ENCODE measurements at places on chromosomes 6 and 20.

- DNase-seq, result no peak
Observed at GRCh38 chr6:22804620-22805261, 235.4 kb downstream of the HDGFL1 start.

- DNase-seq, result no peak
Observed at GRCh38 chr6:169072127-169073042, 181.3 kb downstream of the THBS2 start.

- DNase-seq, result no peak
Observed at GRCh38 chr6:89526563-89526869, 93.6 kb downstream of the ANKRD6 start.

GRCh38 chr20:15760001-15760621 is 813.1 kb downstream of the KIF16B start:
- no peak for DNase-seq

DNA sequence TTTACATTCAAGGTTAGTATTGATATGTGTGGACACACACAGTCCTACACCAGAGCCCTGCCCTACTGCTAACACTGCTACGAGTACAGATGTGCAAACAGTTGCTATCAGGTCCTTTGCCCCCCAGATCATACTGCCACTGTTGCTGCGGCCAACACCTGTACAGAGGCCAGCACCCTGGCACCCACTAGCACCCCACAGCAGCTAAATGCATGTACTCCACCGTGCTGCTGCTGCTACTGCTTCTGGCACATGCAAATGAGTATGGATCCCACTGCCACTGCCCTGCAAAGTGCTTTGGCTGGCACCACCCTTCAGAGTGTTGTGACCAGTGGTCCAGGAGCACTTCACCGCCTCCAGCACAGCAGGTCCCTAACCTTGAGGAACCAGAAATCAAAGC is 621.9 kb downstream of the GRIK2 start:
- no peak for DNase-seq

DNA sequence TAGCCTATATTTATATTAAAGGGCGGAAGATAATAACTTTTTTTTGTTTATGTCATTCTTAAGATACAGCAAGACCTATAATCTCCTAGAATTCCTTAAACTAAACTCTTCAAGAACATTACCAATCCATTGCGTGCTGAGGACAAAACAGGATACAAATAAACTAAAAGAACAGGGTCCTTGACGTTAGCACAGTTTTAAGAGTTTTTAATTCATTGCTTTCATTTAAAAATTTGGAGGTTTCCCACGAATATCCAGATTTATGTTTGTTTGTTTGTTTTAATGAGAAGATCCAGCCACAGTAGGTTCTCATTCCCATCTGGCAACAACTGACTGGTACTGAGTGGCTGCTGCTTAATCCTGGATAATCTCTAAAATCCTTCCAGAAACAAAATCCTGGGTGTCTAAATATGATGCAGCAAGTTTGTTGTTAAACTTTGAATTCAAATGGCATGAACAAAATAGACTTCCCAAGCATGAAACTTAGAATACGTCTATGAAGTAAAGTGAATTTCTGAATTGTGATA is 153.7 kb downstream of the HACE1 start:
- no peak for DNase-seq

DNA sequence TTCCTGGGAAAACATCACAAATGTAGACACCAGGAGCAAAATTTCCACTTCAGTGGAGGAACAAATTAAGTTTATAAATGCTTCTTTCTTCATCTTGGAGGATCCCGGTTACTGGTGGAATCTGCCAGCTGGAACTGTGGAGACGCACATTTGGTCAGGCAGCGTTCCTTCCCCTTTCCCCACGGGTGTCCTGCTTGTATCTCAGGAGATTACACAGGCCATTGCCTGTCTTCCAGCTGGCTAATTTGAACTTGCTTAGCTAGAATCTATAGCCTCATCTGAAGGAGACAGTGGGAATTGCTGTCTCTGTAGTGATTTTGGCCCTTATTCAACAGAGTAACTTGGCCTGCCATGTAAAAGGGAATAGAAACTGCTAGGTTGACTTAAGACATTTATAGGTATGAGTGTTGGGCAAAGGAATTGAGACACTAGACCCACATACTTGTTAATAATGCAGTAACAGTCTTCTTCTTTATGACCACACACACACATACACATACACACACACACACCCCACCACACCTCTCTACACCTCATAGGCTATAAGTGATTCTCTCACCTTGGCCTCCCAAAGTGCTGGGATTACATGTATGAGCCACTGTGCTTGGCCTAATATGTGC is 34.4 kb downstream of the TSBP1 start:
- no peak for DNase-seq

DNA sequence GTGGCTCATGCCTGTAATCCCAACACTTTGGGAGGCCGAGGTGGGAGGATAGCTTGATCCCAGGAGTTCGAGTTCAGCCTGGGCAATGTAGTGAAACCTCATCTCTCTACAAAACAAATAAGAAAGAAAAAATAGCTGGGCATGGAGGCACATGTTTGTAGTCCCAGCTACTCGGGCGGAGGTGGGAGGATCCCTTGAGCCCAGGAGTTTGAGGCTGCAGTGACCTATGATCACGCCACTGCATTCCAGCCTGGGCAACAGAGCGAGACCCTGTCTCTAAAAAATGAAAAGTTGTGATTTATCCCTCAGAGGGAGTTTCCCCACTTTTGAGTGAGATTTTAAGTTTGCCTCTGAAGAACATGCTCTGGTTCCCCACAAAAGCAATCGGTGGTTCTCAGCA is 17.4 kb upstream of the BMP7 start:
- DNase-seq, result no peak

DNA sequence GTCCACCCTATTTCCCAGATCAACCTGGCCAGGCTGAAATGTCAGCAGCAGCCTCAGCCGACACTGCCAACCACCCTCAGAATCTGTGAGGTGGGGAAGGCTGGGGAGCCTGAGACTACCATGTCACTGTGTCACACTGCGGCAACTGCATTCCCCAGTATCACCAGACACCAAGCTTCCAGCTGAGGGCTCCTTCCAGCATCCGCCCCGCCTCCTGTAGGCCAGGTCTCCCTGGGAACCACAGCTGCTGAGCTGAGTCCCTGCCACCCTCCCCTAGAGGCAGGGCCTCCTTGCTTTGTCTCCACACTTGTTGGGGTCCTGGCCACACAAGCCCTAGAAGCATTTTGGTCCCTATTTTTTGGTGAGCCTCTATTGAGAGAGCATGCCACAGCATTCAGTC is 115.7 kb downstream of the UNC5CL start:
- no peak for DNase-seq

GRCh38 chr20:58693226-58694006 is 816 bp downstream of the NPEPL1 start:
- DNase-seq, result no peak

GRCh38 chr20:57391439-57392301 is 474 bp downstream of the RBM38 start:
- no peak for DNase-seq

- no peak for DNase-seq
Observed at GRCh38 chr6:166057431-166057830, 110.2 kb downstream of the TBXT start.

DNA sequence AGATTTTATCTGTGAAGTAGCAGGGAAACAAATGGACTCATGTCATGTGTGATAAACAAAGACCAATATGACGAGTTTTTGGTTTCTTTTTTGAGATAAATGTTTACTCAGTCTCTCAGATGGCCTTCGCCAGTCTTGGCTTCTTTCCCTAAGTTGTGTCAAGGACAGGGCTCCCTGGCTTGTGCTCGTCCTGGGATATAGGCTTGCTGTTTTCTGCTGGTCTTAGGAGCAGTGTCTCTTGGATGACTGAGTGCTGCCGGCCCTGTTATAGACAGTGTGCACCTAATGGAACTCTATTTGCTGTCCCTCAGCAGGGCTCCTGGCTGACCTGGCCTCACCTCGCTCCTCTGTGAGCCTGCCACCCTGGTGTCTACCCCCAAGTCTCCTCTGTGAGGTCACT is 324.1 kb upstream of the SYNCRIP start:
- no peak for DNase-seq

DNA sequence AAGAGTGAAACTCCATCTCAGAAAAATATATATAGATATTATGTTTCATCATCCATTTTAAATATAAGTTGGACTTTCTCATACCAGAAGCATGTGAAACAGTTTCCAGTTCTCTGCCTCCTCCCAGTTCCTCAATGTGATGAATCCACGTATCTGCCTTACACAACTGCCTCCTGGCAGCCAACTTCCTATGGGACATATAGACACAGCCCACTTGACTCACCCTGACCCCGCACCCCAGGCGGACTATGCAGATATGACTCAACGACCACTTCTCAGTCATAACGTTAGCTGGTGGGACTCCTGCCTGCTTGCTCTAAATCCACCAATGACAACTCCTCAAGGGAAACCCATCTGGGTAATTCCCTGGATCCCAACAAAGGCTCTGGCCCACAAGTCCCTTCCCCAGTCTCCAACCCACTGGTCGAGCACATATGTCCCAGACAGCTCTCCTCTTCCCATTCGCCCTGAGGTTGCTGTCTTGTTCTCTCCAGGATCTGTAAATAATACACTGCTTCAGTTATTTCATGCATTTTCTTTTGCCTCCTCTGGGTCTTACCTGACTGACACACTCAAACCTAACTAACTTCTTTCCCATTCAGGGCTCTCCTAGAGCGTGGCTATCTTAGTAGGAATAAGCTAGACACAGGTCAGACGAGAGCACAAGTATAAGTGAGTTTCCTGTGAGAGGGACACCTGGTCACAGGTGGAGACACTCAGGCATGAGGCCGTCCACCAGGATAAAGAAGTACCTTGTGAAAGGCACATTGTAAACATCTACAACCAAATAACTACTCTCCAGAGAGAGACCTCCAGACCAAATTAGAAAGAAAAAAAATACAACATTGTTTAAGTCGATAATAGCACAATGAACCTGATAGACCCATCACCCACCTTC is 548.5 kb downstream of the CD83 start:
- peak; percentile 91 for DNase-seq

DNA sequence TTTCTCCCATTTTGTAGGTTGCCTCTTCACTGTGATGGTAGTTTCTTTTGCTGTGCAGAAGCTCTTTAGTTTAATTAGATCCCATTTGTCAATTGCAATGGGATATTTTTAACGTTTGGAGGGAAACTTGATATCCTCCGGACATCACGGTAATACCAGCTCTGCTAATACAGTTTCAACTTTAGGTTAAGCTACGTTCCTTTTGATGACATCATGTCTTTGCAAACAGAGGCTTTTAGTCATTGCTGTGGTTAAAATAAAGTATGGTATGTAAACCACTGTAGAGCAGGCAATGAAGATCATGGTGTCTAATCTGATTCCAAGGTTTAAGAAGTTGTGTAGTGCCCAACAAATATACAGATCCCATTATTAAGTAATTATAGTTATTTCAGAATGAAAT is 168.0 kb upstream of the CHD6 start:
- DNase-seq, result peak; percentile 0

DNA sequence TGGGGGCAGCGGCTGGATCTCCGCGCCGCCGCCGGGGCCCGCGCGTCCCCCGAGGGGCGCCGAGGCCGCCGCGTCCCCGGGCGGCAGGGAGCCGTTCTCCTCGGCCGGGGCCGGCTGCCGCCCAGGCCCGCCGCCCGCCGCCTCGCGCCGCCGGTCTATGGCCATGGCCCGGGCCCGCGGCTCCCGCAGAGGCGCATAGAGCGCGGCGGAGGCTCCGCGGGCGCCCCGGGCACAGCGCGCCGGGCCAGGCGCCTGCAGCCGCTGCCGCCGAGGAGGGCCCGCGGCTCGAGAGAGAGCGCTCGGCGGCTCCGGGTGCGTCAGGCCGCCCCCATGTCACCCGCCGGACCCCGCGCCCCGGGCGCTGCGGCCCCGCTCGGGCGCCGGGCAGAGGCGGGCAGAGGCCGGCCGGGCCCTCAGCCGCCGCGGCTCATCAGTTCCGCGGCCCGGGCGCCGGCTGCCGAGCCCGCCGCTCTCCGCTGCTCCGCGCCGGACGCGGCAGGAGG is 404 bp downstream of the SLC22A23 start:
- no peak for DNase-seq

GRCh38 chr6:106560996-106561685 is 68.2 kb downstream of the RTN4IP1 start:
- peak; percentile 46 for DNase-seq

DNA sequence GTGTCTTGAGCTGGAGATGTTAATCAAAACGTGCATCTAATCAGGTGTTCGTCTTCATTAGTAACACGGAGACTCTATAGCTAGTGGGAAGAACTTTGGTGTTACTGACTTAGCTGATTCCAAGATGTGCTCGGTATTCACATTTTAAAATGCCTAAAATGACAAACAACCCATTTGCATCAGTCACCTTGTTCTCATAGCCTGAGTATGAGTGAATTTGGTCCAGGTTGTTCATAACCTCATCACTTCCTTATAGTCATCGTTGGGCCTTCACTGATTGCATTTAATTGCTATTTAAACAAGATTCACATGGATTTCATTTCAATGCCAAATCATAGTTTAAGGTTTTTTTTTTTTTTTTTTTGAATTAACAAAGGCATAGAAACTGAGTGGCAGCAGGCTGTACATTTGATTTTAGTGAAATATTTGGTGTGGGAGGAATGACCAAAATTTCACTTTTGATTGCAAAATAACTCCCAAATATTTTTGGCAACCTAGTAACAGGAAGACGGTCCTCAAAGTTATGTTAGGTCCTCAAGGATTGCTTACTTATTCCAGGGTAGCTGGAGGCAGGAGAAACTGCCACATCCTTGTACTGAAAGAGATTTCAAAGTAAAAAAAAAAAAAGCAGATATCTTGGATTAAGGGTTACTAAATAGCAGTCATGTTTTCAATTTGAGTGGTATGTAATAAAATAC is 104.7 kb downstream of the JARID2 start:
- DNase-seq, result no peak

- no peak for DNase-seq
Observed at GRCh38 chr20:584161-584970, 25.7 kb downstream of the TCF15 start.

DNA sequence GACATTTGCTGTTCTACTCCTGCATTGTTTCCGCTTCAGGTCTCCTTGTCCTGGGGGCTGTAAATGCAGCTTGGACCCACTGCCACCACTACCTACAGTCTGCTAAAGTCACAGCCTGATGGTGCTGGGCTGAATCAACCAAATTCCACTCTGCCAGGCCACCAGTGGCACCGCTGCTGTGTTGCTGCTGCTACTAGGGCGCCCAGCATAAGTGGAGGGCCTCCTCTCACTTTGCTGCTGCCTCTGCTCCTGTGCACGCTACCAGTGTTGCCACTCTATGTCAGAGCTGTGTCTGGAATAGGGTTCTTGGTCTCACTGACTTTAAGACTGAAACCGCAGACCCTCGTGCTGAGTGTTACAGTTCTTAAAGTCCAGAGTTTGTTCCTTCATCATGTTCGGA is 1.4 kb upstream of the SSR1 start:
- no peak for DNase-seq

DNA sequence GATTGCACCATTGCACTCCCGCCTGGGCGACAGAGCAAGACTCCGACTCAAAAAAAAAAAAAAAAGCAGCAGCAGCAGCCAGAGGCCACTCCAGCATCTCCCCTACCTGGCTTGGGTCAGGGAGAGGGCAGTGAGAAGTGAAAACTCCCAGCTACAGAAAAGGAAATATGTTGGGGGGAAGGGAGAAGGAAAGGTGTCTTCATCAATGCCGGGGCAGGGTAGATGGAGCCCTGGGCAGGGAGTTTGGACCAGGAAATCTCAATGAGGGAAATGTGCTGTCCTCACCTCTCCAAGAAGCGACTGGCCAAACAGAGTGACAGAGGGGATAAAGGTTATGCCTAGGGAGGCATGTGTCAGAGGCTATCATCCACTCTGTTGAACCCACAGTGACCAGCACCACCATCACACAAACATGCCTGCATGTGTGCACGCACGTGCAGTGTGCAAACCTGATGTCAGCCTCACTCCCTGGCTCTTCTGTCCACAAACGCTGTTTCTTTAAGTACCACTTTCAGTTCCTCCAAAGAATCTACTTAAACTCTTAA is 887 bp upstream of the AIF1 start:
- DNase-seq, result no peak

- DNase-seq, result no peak
Observed at GRCh38 chr6:45714006-45714730, 301.5 kb downstream of the CLIC5 start.
